ENCODE measurements at places on chromosomes 6 and 20.
A peak's percentile ranks its signal among the peaks of the same experiment; 100 is the strongest.

DNA sequence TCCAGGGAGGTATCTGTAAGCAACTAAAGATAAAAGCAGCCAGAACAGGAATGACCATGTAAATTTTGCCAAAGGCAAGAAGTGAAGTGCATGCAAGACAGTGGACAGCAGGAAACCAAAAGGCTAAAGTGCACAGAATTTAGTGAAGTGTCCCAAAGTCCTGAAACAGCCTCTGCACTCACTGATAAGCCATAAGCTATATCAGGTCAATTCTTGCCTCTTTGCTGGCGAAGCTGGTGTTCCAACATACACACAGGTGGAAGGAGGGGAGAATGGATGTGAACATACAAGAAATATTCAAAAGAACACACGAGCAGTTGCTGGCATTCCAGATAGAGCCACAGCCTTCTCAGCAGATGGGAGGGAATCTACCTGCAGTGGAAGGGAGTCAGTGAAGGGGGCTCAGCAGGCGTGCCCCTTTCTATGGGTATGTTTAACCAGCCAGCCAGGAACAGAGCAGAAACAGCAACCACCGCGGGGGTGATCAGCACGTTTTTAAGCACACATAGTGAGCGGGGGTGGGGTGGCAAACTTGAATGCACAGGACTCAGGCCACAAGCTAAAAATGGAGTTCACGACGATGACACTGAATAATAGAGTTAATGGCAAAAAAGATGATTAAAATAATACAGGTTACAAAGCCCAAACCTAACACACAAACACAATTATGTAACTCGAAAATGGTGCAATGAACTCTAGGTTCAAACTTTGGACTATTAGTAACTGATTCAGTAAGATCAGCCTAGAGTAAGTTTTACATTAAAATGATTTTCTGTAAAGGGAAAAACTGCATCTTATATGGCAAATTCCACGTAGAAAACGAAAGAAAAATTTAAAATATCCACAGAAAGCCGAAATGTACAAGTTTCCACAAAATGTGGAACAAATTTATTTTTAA is 1.2 kb downstream of the ECI2 start:
- DNase-seq: peak; percentile 46

DNA sequence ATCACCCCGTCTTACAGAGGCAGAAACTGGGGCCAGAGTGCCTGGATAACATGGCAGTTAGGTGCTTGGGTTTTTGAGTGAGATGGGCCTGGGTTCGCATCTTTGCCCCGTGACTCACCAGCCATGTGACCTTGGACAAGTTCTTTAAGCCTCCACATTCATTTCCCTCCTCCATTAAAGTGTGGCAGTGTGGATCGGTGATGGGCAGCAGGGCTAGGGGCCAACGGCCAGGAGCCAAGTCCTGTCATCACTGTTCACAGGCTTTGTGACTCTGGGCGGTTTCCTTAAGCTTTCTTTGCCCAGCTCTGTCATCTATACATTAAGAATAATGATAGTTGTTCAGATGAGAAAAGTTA is 85.5 kb upstream of the PMEPA1 start:
- DNase-seq: no peak

DNA sequence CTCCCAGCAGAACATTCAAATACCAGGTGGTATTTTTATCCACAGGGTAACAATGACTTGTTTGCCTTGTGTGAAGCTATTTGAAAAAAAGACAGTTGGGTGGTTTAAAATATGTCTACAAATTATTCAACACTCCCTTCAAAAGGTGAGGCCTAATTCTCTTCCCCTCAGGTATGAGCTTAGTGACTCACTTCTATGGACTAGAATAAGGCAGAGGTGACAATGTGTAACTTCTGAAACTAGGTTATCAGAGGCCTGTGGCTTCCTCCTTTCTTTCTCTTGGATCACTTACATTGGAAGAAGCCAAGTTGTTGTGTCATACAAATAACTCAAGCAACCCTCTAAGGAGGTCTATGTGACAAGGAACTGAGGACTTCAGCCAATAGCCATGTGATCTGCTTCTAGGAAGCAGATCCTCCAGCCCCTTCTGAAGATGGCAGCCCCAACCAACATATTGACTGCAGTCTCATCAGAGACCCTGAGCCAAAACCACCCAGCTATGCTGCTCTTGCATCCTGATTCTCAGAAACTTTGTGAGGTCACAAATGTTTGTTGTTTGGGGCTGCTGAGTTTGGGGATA is 102.6 kb downstream of the SNAP25 start:
- no peak for DNase-seq

DNA sequence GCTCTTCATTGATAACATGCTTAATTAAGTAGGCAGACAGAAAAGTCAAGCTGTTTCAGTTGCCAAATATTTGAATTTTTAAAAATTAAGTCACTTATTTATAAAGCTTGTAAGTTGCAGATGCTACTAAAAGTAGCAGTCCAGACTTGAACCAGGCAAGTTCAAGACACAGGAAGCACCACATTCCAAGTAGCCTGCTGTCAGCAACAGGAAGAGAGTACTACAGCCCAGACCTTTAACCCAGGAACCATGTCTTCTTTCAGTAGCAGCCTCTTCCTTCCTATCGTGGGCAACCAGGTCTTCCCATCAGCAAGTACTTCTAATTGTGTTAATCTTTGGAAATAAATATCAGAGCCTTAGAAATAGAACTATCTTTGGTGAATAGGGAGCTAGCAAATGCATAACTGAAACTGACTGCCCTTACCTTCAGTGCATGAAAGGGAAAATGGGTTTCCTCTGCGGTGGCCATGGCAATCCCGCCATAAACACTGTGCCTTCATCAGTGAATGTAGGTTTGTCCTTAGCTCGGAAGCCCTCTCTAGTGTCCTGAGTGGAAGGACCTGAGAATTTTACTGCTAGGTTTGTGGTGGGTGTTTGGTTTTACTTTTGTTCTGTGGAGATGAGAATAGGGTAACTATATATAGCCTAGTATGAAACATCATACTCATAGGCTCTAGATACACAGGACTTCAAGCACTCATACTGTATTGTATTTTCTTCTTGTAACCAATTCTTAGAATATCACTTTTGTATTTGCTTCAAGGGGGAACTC is 95.6 kb downstream of the SYCP2 start:
- DNase-seq: no peak

DNA sequence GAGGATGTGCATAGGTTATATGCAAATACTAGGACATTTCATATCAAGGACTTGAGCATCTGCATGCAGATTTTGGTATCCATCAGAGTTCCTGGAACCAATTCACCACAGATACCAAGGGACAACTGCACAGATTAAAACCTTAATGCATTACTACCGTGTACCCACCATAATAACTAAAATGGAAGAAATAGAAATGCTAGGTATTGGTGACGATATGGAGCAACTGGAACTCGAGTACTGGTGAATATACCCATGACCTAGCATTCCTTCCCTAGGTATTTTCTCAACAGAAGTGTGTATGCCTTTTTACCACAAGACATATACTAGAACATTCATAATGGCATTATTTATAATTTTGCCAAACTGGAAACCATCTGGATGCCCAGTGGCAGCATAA is 18.5 kb downstream of the KCNS1 start:
- DNase-seq: no peak

- no peak for DNase-seq
Measured at GRCh38 chr6:57434944-57435343, 117.5 kb downstream of the PRIM2 start.

- no peak for DNase-seq
Measured at GRCh38 chr6:154933181-154933827, 61.8 kb upstream of the TIAM2 start.

DNA sequence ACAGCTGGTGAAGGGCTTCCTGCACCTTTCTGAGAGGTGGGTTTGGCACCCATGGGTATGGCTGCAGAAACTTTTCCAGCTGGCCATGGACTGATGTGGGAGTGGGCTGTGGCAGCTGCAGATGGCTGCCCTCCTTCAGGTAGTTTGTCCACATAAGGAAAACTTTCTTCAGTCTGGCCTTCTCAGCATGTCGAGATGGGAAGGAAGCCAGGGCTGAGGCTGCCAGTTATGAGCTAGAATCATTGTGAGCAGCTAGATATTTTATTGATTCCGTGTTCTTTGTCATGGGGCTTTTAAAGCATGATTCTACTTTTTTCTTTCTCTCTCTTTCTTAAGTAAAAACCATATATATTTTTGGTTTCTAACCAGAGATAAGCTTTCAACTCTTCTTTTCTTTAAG is 16.6 kb downstream of the NKX2-4 start:
- no peak for DNase-seq

DNA sequence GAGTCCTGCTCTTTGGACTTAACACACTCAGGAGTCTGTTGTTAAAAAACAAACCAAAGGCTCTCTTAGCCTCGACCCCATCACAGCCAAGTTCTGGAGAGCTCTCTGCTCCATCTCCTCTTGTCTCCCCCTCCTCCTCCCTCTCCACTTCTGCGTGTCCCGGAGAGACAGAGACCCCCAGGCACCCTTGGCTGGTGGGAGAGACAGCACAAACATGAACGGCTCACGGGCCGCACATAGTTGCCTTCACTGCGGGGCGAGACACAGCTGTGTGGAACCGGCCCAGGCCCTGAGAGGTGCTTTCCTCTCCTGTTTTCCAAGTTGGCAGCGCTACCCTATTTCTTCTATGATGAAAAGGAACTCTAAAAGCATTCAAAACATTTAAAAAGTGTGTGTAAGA is 23.3 kb upstream of the MYT1 start:
- DNase-seq: no peak

- DNase-seq: no peak
Measured at GRCh38 chr6:134945045-134945444, 4.9 kb downstream of the ALDH8A1 start.

DNA sequence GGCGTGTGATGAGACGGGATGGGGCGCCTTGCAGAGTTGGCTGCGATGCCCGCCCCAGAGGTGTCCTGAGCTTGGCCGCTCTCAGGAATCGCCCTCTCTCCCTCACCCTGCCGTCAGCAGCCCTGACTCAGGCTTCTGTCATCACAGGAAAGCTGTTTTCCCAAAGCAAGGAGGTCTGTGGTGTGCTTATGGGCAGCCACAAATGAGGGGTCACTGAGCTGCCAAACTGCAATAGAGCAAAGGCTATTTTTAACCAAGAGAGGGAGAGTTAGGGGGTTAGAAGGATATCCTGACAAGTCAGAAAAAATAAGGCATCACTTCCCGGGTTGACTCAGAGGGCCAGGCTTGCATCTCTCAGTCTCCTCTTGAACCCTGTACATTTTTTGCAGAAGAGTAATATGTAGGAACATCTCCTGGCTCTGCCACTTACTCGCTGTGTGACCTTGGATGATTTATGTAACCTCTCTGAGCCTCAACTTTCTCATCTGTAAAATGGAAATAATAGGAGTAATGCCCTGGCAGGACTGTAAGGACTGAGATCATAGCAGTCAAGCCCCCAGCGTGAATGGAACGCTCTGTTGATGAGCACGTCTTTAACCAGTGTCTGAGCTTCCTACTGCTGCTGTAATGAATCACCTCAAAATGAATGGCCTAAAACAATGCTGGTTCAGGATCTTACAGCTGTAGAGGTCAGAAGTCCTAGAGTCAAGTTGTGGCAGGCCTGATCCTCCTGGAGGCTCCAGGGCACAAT is 181.9 kb downstream of the NFATC2 start:
- DNase-seq: no peak

DNA sequence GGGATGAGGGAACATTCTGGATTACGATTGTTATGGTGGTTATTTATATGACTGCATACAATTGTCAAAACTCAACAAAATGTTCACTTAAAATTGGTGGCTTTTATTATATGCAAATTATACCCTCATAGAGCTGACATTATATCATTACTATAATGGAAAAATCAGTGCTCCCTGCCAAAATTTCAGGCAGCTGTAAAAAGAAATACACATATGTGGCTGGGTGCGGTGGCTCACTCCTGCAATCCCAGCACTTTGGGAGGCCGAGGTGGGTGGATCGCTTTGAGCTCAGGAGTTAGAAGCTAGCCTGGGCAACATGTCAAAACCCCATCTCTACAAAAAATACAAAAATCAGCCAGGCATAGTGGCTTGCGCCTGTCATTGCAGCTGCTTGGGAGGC is 75.8 kb upstream of the SULF2 start:
- no peak for DNase-seq

DNA sequence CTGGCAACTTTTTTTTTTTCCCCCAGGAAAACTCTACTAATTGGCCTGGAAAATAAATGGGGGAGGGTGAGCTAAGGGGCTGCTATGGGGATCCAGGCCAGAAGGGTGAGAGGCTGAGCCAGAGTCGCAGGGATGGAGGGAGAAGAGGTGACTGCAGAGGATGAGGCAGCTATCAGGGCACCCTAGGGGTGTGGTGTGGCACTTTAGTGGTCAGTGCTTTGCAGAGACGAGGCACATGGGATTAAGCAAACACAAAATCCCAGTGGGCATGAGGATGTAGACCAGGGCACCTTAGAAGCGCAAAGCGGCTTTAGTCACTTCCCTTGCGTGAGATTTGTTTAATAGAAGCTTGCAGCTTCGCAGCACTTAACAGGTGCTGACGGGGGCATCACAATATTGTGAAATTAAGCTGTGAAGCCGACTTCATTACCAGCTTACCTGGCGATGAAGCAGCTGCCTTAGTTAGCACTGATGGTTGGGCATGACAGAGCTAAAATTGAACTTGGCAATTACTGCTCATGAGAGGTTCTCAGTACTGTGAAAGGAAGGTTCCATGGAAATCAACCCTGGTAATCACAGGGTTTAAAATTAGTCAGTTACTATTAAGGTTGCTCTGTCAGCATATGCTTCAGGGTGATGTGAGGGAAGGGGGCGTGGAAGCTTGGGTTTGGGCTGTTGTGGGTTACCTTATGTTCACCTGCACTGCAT is 26.0 kb downstream of the TOX2 start:
- DNase-seq: no peak

DNA sequence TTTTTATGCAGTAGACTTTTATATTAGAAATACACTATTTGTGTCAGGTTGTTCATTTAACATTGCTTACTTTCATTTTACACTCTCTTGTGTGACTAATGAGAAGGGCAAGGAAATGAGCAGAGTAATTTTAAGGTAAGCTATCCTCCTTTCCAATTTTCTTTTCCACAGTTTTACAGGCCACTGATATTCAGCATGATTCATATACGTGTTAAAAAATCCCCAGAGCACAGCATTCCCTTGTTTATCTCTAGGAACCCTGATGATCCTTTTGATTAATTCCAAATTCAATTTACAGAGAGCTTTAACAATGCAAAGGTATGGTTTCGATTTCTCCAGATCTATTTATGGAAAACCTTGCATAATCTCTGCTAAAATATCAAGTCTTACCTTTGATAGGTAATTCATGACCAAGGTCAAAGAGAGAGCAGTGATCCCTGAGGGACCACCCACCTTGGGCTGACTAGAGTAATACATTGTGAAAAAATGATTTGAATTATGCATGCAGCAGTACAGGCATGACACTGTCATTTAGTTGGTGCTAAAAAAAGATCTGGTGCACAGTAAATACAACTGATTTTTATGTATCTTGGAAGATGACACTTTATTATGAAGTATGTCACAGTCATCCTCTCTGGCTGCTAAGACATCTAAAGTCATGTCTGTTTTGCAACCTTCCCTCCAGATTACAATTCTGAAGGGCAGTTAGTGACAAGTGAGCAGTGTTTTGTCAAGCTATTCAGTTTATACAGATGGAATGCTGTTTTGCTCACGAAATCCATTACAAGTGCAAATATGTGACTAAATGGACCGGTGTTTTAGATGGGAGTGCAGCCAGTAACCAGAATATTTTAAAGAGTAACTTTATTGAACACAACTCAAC is 736.6 kb downstream of the EPHA7 start:
- DNase-seq: no peak

- peak; percentile 56 for DNase-seq
Measured at GRCh38 chr20:34045930-34046725, 52.4 kb downstream of the RALY start.

GRCh38 chr20:11098888-11099287 is 425.1 kb upstream of the JAG1 start:
- no peak for DNase-seq
